ENCODE measurements at places on chromosomes 5 and 9.

DNA sequence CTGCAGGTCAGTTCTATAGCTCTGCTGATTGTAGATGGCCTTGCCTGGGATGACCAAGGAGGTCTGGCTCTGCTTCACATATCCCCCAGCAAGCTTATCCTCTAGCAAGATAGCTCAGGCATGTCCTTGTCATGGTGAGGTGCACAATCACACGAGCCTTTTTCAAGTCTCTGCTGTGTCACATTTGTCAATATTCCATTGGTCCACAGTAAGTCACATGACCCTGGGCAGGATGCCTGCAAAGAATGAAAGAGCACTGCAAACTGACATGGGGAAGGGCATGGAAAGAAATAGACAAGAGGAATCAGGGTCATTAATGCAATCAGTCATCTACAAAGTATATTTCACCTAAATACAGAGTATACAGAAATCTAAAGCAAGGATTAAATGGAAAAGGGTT, 142.0 kb downstream of the RORB start:
- no peak for DNase-seq

- no peak for DNase-seq
Measured at GRCh38 chr9:5799314-5799713, 33.6 kb downstream of the ERMP1 start.

GRCh38 chr9:114370251-114370967, 17.4 kb downstream of the AKNA start:
- DNase-seq: no peak

- no peak for DNase-seq
Measured at GRCh38 chr5:171221916-171222315, 87.1 kb upstream of the TLX3 start.
